ENCODE measurements at places on chromosomes 11 and 22. TPM values are rescaled to one million over a fixed set of nuclear protein-coding genes. Genes with fewer than 3 reads are reported as not detected.

GRCh38 chr11:70116386-70117065 lies 38.4 kb downstream of the ANO1 start:
- DNase-seq = no peak

DNA sequence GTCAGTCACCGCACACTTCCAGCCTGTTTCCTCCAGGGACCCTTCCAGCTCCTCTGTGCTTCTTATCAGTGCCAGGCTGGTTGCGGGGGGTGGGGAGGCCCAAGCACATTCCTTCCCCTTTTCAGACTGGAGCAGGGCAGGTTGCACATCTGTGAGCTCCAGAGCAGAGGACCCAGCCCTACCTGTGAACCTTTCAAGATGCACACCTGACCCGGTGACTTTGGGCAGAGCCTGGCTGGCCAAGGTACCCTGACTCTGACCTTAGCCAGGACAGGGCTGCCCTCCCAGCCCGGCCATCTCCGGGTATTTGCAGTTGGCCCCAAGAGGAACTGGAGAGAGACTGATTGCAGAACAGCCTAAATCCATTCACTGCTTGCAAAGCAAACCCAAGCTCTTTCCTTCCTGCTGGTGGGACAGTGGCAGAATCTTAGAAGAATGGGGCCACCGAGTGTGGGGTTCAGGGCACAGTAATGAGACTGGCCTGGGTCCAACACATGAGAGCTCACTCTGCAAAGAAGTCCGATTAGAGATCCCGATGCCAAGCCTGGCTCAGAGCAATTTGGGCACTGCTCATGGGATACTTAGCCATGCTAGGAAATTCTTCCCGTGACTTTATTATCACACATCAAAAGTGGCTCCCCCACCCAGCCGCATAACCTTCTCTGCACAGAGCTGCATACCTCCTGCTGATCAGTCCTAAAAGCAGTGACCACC lies 64.7 kb upstream of the CCND1 start:
- no peak for DNase-seq

DNA sequence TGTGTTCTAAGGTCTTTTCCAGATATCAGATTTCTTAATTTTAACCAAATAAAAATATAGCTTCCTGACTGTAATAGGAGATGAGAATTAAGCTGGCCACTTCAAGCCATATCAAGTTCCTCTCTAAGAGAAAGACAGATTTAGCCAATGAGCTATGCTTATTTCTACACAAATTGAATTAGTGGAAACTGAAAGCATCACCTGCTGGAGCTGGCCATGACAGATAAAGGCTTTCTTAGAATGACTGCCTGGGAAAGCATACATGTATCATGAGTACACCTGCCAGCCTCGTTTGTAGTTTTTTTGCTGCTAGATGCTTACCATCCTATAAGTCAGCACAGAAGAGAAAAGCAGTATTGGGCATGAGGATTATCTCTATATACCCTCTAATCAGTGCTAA lies 53.5 kb upstream of the DBX1 start:
- no peak for DNase-seq

SAAL1 gene
- 22.7 TPM for total RNA-seq

DNA sequence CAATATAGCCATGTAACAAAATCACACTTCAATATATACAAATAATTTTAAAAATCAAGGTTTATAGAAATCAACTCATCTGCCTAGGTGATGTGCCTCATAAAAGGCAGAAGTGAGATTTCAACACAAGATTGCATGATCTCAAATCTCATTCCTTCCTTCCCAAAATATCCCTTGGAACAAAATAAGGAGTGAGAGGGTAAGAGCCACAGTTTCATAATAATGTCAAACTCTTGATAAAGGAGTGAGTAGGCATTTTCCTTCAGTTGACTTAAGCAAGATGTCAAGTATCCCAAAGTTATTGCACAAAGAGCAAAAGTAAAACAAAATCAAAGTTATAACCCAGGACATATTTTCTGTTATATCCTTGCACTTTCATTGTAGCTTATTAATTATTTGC lies 81.3 kb downstream of the C22orf31 start:
- DNase-seq = no peak

- no peak for DNase-seq
Measured at GRCh38 chr11:46197421-46197820, 76.2 kb upstream of the PHF21A start.

A4GALT gene
- total RNA-seq = 64.8 TPM

DNA sequence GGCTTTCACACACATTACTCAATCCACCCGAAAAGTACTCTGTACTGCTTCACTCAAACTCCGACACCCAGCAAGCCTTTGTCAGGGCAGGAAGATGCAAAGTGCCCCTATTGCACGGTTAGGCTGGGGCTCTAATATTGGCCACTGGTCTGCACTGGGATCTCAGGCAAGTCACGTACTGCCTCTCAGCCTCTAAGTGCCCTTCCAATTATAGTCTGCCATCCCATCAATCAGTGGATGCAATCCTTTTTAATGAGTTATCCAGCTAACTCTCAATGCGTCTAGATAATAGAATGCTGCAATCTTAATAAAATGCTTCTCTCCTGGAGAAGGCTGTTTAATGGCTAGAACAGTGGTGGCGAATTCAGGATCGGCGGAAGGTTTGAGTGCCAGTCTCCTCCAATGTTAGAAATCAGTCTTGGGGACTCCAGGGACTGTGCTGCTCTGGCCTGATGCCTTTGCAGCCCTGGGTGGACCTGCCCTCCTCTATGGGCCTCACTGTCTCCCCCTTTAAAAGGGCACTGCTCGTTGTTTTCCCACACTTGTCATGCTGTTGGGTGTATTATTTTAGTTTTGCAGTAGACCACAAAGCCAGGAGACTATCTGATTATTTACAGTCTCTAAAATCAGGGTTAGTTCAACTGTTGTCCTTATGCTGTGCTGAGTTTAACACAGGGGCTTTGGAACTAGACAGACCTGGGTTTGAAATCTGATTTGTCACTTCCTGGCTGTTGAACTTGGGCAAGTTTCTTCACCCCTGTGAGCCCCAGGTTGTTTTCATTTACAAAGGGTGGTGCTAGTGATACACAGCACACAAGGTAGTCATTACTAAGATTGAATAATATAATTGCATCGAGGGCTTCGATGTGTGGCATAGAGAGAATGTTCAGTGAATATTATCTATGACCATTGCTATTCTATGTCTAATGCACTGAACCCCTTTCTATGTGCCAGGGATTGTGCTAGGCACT lies 36.7 kb downstream of the CLMP start:
- DNase-seq = peak; percentile 40

MMP3 gene
- total RNA-seq = not detected

- DNase-seq = no peak
Measured at GRCh38 chr22:35681454-35682052, 33.3 kb downstream of the APOL6 start.
